ENCODE measurements at places on chromosomes 16 and 17. TPM values are rescaled to one million over a fixed set of nuclear protein-coding genes. Genes with fewer than 3 reads are reported as not detected.

Gene RDM1
- 5.5 TPM for total RNA-seq

Gene NGFR
- total RNA-seq: 1.6 TPM

Gene OR1G1
- total RNA-seq: not detected

Gene HS3ST6
- 3.3 TPM for total RNA-seq

Gene GRN
- 304 TPM for total RNA-seq

Gene SEZ6L2
- total RNA-seq: 70.7 TPM

Gene STAT5A
- total RNA-seq: 26.7 TPM

Gene GUCY2D
- total RNA-seq: not detected

Gene C17orf113
- total RNA-seq: 0.74 TPM

Gene NXPH3
- total RNA-seq: 0.57 TPM

Gene OTOP2
- not detected for total RNA-seq

Gene RAB37
- 1.5 TPM for total RNA-seq

Gene CACNA1H
- 31.1 TPM for total RNA-seq

GRCh38 chr17:8697323-8697741 is 47.3 kb downstream of the CCDC42 start:
- DNase-seq: no peak

- DNase-seq: no peak
Measured at GRCh38 chr17:30519707-30520106, 42.5 kb downstream of the GOSR1 start.

DNA sequence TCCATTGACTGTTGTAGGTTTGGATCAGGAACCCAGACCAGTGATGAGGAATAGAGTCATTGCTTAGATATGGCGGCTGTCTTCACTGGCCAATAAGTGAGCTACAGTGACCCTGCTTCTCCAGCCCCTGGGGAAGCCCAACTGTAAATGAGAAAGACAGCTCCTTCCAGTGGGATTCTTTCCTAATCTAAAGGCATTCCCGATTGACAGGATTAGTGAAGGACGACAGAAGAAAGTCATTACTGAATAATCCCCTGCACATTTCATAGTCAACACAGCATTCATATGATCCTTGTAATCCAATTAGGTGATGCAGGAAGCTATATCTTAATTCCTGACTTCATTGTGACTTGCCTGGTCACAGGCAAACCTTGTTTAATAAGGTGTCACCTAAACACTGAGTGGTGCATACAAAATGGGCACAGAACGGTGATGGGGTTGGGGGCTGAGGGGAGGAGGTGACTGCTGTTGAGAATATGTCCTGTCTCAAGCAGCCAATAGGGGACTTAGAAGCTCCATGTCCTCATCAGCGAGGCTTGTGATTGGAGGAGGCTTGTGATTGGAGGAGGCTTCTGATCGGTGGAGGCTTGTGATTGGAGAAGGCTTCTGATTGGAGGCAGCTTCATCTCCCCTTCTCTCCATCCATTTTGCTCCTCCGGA is 242.6 kb downstream of the XYLT1 start:
- DNase-seq: no peak

GRCh38 chr16:69040144-69040909 is 65.1 kb upstream of the HAS3 start:
- DNase-seq: no peak

DNA sequence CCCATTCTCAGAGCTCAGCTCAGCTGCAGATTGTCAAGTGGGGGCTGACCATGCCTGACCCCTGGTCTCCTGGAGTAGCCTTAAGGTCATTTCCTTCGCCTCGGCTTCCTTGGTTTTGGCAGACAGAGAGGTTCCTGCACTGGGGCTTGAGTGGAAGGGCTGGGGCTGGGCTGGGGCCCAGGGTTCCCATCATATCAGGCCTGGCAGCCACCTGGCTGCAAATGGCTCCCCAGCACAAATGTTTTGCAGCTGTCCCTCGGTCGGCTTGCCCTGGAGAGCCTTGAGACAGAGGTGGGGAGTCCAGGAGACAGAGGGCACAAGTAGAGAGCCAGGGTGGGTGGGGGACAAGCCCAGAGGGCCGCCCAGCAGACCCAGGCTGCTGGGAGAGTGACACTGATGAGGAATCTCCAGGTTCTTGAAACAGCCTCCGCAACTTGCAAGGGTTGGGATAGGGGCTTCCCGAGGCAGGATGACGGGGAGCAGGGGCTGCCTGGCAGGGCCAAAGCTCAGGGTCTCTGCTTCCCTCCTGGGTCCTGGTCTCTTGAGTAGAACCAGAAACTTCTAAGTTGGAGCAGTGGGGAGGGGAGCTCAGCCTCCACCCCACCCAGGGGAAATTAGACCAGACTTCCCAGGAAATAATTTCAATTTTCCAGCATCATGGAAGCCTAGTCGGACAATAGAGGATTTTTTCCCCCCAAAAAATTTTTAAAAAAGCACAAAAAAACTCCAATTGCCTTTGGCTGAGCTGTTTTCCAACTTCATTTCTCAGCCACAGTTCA is 19.3 kb downstream of the IGFBP4 start:
- no peak for DNase-seq

DNA sequence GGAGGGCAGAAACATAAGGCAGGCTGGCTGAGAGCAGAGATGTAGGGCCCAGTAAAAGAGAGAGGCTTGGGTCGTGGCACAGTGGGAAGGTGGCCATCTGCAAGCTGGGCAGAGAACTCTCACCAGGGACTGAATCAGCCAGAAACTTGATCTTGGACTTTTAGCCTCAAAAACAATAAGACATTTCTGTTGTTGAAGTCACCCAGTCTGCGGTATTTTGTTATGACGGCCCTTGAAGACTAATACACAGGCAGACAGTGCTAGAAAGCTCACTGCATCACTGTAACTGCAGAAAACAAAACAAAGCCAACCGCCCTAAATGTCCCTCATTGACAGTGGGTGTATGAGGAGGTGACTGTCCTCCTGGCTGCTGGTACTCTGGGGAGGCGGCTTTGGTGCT is 3.9 kb upstream of the JPH3 start:
- DNase-seq: no peak

- no peak for DNase-seq
Measured at GRCh38 chr17:68792042-68792685, 163.0 kb downstream of the ABCA8 start.

GRCh38 chr16:68833251-68833650 is 10.1 kb upstream of the TANGO6 start:
- DNase-seq: no peak

GRCh38 chr17:66673668-66674276 is 161.1 kb upstream of the CACNG5 start:
- no peak for DNase-seq

DNA sequence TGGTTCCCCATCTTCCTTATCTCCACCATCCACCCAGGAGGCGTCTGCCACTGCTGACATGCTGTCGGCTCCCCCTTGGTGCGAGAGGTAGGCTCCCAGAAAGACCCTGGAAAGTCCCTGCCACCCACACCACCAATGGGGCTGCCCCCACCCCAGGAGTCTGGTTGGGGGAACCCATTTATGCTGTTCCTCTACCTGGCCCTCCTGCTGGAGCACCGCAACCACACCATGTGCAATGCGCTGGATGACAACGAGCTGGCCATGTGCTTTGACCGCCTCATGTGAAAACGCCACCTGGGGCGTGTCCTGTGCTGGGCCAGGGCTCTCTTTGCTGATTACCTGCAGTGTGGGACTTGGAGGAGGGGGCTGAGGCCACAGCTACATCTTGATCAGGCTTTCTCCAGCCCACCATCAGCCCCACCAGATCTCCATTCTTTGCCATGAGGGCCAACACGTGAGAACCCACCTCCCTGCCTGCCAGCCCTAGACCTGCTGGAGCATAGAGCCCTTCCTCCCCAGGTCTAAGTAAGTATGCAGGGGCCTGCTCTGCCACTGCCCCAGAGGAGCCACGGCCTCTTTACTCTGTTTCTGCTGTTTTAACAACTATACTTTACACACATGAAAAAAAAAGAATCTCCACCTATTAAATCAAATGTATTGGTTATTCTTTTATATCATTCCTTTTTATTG is 7.9 kb upstream of the ALDH3A1 start:
- no peak for DNase-seq

GRCh38 chr16:26627958-26628357 is 438.8 kb upstream of the C16orf82 start:
- no peak for DNase-seq

GRCh38 chr16:81371106-81371505 is 56.3 kb downstream of the GAN start:
- no peak for DNase-seq

- peak; percentile 52 for DNase-seq
Measured at GRCh38 chr17:75289832-75290337, 652 bp upstream of the SLC25A19 start.

GRCh38 chr17:44795421-44795820 is 34.7 kb downstream of the GJC1 start:
- no peak for DNase-seq

DNA sequence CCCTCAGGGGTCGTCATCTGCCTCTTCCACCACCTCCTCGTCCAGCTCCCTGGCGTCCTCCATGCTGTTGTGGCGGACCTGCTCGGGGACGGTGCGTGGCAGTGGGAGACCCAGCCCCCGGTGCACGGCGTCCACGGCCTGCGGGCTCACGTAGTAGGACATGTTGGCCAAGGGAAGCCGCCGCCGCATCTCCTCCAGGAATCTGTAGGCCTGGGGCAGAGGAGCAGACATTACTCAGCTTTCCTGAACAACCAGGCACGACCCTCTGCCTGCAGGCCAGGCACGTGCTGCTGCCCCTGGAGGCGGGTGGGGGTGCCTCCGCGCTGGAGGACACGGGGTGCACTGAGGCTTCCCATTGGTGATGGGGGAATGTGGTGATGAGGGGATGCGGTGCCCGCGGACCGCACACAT is 17.8 kb downstream of the TELO2 start:
- no peak for DNase-seq

- no peak for DNase-seq
Measured at GRCh38 chr17:40348562-40349476, 15.7 kb downstream of the GJD3 start.

DNA sequence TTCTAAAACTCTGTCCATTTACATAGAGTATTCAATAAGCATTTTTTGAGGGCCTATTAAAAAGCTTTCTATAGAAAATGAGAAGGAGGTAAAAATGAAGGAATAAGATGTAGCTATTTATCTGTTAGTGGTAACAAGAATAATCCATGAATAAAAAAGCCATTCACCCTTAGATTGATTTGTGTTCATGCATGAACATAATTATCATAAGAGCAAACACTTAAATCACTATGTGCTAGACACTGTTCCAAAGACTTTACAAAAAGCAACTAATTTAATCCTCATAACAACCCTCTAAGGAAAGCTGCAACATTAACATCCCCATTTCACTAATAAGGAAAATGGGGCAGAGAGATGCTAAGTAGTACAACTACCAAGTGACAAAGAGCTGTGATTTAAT is 6.6 kb downstream of the CCDC47 start:
- DNase-seq: no peak

Data from Panc1 (cell line).